ENCODE measurements at places on chromosomes 16 and 17.

GRCh38 chr17:55427587-55427882, 5.9 kb upstream of the MMD start:
- H3K27me3 ChIP-seq = peaks cover 31% of the 10 kb centered on the region
- peaks cover 9% of the 10 kb centered on the region for H3K4me1 ChIP-seq
- no peak overlapping the region for H3K27ac ChIP-seq
- no peaks in the 10 kb centered on the region for H3K36me3 ChIP-seq
- DNase-seq = no peak

DNA sequence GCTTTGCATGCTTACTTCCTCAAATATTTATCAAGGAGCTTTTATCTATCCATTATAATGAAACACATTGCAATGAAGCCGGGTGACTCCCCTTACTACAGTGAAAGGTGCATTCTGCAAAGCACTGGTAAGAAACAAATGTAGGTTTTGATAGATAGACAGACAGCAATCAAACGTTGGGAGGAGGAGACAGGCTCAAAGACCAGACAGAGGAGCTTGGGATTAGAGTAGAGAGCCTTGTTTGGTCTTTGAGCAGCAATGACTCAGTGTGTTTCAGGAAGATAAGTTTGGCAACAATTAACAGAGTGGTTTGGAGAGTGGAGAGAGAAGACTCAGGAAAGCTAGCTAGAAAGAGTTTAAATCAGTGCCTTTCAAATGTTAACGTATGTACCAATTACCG, 68.8 kb downstream of the ZNF18 start:
- H3K4me1 ChIP-seq = peaks cover 22% of the 10 kb centered on the region
- H3K27ac ChIP-seq = no peak overlapping the region
- H3K36me3 ChIP-seq = peaks cover 13% of the 10 kb centered on the region
- H3K27me3 ChIP-seq = no peaks in the 10 kb centered on the region
- no peak for DNase-seq

DNA sequence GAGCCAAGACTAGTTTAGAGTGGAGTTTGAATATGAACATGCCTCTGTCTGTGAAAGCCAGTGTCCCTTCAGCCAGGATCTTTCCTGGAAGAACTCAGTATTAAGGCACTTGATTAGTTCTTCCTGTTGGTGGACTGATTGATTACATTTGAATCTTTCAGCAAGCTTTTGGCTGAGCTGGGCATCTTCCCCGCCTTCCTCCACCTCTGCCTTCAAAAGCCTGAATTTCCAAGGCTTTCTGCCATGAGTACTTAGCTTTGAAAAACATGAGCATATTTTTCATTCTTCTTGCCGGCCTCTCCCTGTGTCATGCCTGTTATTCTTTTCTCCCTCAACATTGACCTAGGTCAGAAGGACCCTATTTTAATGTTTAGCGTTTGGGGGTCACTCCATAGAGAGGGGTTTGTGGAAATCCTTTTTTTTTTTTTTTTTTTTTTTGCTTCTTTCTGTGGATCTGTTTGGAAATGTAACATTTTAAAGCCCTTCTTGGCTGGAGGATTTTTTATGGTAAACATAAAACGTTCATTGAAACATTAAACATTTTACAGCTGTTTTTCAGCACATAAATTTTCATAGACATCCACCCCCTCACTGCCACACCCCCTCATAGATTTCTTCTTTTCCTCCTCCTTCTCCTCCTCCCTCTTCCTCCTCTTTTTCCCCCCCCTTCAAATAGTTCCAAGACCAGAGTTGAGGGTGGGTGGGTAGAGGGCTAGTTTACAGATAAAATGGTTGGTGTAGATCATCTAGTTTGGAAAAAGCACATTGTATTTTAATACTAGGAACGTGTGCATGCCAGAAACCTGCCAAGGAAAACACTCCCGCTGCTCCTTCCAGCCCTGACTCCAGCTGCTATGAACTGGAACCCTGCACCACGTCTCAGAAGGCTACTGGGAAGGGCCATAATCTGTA, 645.9 kb downstream of the WWOX start:
- no peak overlapping the region for H3K4me3 ChIP-seq
- H3K27ac ChIP-seq = peak overlapping the region; percentile 8
- H3K27me3 ChIP-seq = no peaks in the 10 kb centered on the region
- H3K36me3 ChIP-seq = no peaks in the 10 kb centered on the region

- no peak overlapping the region for H3K4me3 ChIP-seq
- H3K4me1 ChIP-seq = no peaks in the 10 kb centered on the region
- no peak overlapping the region for H3K27ac ChIP-seq
- no peak for DNase-seq
Observed at GRCh38 chr17:18017958-18018357, 21.0 kb downstream of the ATPAF2 start.

- no peak overlapping the region for H3K4me3 ChIP-seq
- no peaks in the 10 kb centered on the region for H3K36me3 ChIP-seq
- H3K4me1 ChIP-seq = no peaks in the 10 kb centered on the region
- DNase-seq = no peak
Observed at GRCh38 chr16:83005653-83006160, 378.9 kb downstream of the CDH13 start.

GRCh38 chr17:77966476-77966875, 8.0 kb downstream of the TNRC6C start:
- no peaks in the 10 kb centered on the region for H3K27me3 ChIP-seq
- H3K4me3 ChIP-seq = no peak overlapping the region
- no peak for DNase-seq
- no peak overlapping the region for H3K27ac ChIP-seq
- H3K36me3 ChIP-seq = no peaks in the 10 kb centered on the region
- peaks cover 48% of the 10 kb centered on the region for H3K4me1 ChIP-seq

- peaks cover 3% of the 10 kb centered on the region for H3K4me1 ChIP-seq
- no peaks in the 10 kb centered on the region for H3K27me3 ChIP-seq
- no peak for DNase-seq
- no peaks in the 10 kb centered on the region for H3K36me3 ChIP-seq
- H3K4me3 ChIP-seq = no peak overlapping the region
Observed at GRCh38 chr17:3979290-3979611, 15.0 kb upstream of the ATP2A3 start.

- H3K4me1 ChIP-seq = peaks cover 17% of the 10 kb centered on the region
- H3K27ac ChIP-seq = no peak within 1 kb of the TSS
- H3K36me3 ChIP-seq = no peaks in the 10 kb centered on the region
- peak; percentile 26 for DNase-seq
- peak within 1 kb of the TSS; percentile 92 for H3K4me3 ChIP-seq
Observed at GRCh38 chr17:32876417-32877163, at the start of gene MYO1D. MYO1D (minus strand) TSS chr17:32877124; CDS start chr17:32876872, 252 bp downstream.

- peaks cover 26% of the 10 kb centered on the region for H3K4me1 ChIP-seq
- H3K36me3 ChIP-seq = no peaks in the 10 kb centered on the region
- no peak for DNase-seq
- no peak overlapping the region for H3K27ac ChIP-seq
- H3K4me3 ChIP-seq = no peak overlapping the region
- no peaks in the 10 kb centered on the region for H3K27me3 ChIP-seq
Observed at GRCh38 chr17:67492251-67492740, 115.2 kb downstream of the PITPNC1 start.

DNA sequence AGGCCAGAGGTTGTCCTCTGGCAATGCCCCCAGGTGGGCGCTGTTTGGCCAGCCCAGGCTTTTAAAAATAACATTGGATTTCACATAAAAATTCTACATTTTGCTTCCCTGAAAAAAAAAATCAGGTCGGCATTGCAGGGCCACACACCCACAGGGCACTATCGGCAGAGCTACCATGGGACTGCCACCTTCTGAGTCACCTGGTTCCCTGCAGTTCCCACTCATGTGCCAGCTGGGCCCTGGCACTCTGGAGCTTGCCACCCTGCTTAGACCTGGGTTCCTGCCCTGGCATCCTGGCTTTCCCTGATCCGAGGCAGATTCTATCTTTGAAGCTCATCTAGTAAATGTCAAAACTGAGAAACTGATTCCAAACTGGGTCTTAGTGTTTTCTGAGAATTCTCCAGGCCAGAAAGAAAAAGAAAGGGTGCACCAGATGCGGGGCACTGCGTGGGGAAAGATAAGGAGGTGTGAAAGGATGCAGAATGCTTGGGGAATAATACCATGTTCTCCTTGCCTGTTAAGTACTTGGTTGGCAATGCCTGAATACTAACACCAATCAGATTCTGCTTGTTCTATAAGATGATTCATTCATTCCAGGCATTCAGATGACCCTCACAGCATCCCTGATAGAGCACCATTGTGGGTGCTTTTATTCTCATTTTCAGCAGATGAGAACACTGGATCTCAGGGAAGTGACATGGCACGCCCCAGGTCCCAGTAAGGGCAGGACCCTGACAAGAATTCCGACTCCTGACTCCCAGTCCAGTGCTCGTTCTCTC, 51.8 kb downstream of the RAI1 start:
- peaks cover 46% of the 10 kb centered on the region for H3K4me1 ChIP-seq
- H3K27me3 ChIP-seq = no peaks in the 10 kb centered on the region
- H3K36me3 ChIP-seq = no peaks in the 10 kb centered on the region
- DNase-seq = no peak
- no peak overlapping the region for H3K27ac ChIP-seq

- H3K27me3 ChIP-seq = no peaks in the 10 kb centered on the region
- no peak for DNase-seq
Observed at GRCh38 chr17:81648013-81648706, 8.2 kb downstream of the PDE6G start.

- no peak overlapping the region for H3K27ac ChIP-seq
- no peaks in the 10 kb centered on the region for H3K27me3 ChIP-seq
- DNase-seq = no peak
- H3K4me3 ChIP-seq = no peak overlapping the region
Observed at GRCh38 chr17:40528692-40529417, 27.4 kb upstream of the TNS4 start.

DNA sequence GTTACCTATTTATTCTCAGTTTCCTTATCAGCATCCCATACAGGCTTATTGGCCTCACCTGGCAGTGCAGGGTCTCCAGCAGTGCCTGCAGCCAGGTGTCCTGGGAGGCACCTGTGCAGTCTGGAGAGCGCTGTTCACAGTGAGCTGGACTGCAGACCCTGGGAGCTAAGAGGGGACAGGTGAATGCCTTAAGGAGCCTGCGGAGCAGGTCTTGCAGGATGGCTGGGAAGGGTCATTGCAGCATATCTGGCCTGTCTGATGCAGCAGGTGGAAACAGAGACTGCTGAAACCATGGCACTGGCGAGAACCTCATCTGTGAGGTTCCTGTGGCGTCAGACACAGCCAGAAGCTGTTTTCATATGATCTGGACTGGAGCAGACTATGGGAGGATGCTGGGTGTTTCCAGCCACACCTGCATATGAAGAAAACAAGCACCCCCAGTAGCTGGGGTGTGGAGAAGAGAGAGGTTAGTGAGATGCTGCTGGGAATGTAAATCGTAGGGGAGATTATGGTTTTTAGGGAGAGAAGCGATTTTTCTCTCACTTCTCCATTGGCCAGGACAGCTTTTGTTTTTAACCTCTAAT, 77.0 kb downstream of the NTN1 start:
- no peak overlapping the region for H3K27ac ChIP-seq
- H3K4me3 ChIP-seq = no peak overlapping the region
- no peak for DNase-seq
- H3K36me3 ChIP-seq = no peaks in the 10 kb centered on the region
- H3K27me3 ChIP-seq = no peaks in the 10 kb centered on the region

- peaks cover 24% of the 10 kb centered on the region for H3K27me3 ChIP-seq
- H3K36me3 ChIP-seq = no peaks in the 10 kb centered on the region
- DNase-seq = no peak
Observed at GRCh38 chr17:77634710-77635109, 323.8 kb upstream of the TNRC6C start.

- H3K27me3 ChIP-seq = peaks cover 28% of the 10 kb centered on the region
- DNase-seq = no peak
- no peak overlapping the region for H3K27ac ChIP-seq
- peak overlapping the region; percentile 66 for H3K4me3 ChIP-seq
- H3K4me1 ChIP-seq = peaks cover 21% of the 10 kb centered on the region
Observed at GRCh38 chr17:7282752-7283321, 1.3 kb downstream of the SLC2A4 start.

- no peak overlapping the region for H3K4me3 ChIP-seq
- H3K27ac ChIP-seq = no peak overlapping the region
- H3K4me1 ChIP-seq = peaks cover 10% of the 10 kb centered on the region
Observed at GRCh38 chr16:14957576-14958322, 17.1 kb upstream of the PDXDC1 start.

DNA sequence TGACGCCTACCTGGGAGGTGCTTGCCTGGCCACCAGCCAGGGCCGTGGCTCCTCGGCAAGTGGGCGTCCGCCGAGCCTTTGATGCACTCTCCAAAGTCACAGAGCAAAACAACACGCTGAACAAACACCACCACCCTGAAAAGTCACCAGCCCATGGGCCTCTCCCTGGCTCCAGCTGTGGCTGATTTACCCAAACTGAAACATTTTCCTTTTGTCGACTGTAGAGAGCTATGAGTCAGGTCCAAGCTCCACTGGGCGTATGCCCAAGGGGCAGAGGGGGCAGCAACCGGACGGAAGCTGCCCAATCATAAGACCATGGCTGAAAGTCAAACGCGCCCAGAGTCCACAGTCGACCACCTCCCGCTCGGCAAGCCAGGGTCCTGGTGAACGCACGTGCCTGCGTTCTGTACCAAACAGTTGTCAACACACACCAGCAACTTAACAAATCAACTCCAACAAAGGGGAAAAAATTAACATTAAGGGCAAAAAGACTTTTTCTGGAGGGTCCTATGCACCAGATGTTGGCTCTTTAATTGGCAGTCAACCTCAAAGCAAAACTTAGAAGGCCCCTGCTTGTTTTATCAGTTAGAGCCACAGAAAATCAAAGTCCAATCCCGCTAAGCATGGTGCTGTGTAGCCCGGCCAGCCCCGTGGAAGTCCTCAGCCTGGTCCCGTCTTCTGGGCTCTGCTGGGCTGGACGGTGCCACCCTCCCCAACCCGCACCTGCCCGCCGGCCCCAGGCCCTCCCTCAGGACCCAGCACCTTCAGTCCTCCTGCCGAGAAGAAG, 47.3 kb downstream of the TBC1D16 start:
- no peak for DNase-seq
- H3K36me3 ChIP-seq = no peaks in the 10 kb centered on the region
- peaks cover 4% of the 10 kb centered on the region for H3K27me3 ChIP-seq
- H3K27ac ChIP-seq = no peak overlapping the region
- H3K4me1 ChIP-seq = peaks cover 53% of the 10 kb centered on the region
- no peak overlapping the region for H3K4me3 ChIP-seq

DNA sequence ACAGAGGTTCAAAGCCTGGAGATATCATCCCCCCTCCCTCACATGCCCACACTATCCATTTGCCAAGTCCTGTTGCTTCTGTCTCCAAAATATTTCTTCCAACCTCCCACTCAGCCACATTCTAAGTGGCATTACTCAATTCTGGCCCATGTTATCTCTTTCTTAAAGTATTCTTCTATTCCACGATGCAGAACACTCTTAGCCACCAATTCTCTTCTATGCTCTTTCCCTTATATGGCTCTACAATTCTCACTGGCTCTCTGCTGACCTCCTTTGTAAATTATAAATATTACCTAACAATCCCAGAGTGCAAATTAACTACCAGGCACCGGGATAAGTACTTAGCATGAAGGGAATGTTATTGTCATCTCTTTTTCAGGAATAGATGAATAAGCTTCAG, 82.4 kb downstream of the KCNJ2 start:
- H3K27me3 ChIP-seq = no peaks in the 10 kb centered on the region
- no peaks in the 10 kb centered on the region for H3K36me3 ChIP-seq
- H3K4me3 ChIP-seq = no peak overlapping the region
- H3K4me1 ChIP-seq = no peaks in the 10 kb centered on the region
- no peak overlapping the region for H3K27ac ChIP-seq
